Effector memory CD4-positive, alpha-beta T cell (primary cell): ENCODE measurements at places on chromosomes 3 and 15.

- no peak for DNase-seq
Measured at GRCh38 chr15:90306560-90306959, 41.1 kb downstream of the NGRN start.

DNA sequence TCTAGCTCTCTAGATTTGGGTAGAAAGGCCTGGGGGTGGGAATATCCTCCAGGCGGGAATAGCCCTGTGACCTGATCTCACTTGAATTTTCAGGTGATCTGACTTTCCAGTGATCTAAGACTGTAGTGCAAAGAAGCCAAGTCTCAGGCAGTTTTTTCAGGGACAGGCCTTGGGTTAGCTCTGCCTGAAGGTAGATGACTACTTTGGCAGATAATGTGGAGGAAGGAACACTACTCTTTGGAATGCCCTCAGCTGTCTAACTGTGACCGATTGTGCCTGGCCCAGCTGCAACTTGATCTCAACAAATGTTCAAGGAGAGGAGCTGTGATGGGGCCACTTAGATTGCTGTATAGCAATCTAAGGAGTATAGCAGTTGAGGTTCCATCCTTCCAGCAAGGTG lies 193.7 kb downstream of the TCF12 start:
- no peak for DNase-seq

DNA sequence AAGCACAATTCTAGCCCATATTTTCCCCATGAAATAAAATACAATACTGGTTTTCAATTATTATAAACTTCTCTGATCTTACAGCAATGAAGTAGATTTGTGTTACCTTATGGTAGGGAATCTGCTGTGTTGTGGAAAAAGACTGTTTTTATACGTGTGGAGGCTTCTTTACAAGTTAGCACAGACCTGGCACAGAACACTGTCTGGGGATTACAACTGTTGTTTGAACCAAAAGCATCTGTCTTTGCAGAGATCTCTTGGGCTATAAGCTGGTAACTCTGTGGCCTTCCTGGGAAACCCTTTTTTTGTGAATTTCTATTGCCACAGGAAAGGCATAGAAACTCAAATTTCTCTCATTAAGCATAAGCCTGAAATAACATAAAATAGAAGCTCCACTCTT lies 581.9 kb downstream of the TUSC7 start:
- no peak for DNase-seq

DNA sequence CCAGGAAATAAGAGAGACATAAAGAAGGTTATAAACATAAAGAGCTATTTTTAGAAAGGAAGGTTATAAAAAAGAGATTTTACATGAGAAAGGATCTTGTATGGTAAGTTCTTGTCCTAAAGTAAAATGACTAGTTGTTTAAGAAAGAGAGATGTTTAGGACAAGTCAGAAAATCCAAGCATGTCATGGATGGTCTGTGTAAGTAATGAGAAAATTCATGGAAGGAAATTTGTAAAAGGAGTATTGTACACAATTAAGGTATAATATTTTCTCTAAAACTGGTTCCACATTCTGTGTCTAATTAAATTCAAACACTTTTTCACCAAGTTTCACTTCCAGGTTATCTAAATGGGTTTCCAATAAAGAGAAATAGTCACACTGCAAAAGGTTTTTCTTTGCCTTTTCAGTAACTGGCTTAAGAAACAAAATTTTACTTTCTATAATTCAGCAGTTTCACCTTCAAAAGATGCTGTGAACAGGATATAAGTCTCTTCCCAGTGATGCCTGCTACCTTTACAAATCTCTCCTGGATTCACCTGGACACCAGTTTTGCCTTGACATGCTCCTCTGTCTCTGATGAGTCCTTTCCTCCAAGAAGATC lies 455.7 kb downstream of the ZIC1 start:
- no peak for DNase-seq

- DNase-seq = no peak
Measured at GRCh38 chr3:101036213-101036618, 43.0 kb upstream of the ABI3BP start.

DNA sequence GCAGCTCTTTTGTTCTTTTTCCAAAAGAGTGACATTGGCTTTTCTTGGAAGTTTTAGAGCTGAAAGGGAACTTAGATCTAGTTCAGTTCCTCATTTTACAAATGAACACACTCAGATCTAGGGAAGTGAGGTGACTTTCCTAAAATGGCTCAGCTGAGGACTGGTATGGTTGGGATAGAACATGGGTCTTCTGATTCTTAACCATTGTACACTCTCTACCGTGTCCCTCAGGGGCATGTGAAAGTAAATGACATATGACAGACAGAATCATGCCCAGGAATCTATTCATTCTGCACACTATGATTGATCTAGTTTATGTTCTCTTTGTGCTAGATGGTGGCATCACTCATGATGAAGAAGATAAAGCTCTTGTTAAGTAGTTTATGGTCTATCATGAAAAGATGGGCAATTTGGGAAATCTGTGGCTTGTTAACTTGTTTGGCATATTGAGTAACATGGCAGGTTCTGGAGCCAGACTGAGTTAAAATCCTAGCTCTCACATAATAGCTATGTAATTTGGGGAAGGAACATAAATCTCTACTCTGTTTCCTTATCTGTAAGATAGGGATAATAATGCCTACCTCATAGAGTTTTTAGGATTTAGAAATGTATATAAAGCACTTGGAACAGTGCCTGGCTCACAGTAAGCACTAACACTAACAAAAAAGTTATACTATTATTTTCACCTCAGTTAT lies 30.9 kb downstream of the UBE2E1 start:
- DNase-seq = no peak

GRCh38 chr3:174158674-174159073 lies 700.5 kb upstream of the NAALADL2 start:
- no peak for DNase-seq

- DNase-seq = no peak
Measured at GRCh38 chr15:66848116-66848515, 146.1 kb downstream of the SMAD6 start.
